ENCODE measurements at places on chromosomes 2 and 18.

DNA sequence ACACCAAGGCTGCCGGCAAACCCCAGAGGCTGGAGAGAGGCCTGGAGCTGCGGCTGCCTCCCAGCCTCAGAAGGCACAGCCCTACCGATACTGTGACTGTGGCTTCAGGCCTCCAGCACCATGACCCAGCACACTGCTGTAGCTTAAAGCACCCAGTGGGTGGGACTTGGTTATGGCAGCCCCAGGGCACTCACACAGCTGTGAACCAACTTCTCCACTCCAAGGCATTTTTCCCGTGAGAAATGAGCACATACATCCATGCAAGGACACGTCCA lies 199.5 kb downstream of the NDUFA10 start:
- no peak for DNase-seq

- no peak for DNase-seq
Measured at GRCh38 chr2:31031132-31031706, 107.0 kb downstream of the GALNT14 start.

DNA sequence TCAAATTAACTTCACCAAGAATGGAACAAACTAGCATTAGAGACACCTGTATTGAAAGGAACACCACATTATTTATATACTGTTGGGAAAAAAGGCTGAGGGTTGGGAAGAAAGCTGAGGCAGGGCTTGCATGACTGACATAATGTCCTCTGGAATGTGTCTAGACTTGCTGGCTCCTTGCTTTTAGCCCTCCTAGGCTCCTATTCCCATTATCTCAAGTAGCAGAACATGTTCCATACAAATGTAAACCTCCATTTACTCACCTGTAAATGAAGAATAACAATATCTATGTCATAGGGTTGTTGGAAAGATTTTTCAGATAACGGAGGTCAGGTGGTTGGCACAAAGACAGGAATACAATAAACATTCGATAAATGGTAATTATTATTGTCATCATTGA lies 976 bp upstream of the ACADL start:
- no peak for DNase-seq

GRCh38 chr2:46076251-46076650 lies 221.0 kb upstream of the EPAS1 start:
- no peak for DNase-seq

- DNase-seq = no peak
Measured at GRCh38 chr2:197349699-197350098, 39.1 kb upstream of the ANKRD44 start.

DNA sequence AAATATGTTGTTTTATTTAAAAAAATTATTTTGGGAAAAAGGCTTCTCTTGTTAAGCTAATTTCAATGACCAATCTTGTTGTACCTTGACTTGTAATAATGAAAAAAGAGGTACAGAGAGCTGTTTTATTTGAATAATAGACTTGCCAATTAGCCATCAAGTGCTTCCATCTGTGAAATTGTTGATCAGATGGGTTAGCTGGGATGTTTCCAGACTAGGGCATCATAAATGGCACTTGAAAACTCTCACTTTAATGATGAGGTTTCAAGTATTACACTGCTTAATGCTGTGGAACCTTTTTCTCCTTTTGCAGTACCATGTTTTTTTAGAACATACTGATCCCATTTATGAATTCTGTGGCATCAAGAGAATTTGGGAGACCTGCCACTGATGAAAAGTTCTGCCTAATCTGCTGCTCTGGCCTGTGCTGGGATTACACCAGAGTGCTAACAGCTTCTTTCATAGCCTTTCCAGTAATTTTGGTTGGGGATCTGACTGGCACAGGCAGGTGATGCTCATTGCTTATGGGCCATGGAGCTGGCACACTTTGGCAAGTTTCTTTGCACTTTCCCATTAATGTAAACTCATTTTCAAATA lies 24.2 kb downstream of the PSMD14 start:
- no peak for DNase-seq

GRCh38 chr2:30756051-30756719 lies 51.1 kb downstream of the CAPN13 start:
- DNase-seq = no peak

DNA sequence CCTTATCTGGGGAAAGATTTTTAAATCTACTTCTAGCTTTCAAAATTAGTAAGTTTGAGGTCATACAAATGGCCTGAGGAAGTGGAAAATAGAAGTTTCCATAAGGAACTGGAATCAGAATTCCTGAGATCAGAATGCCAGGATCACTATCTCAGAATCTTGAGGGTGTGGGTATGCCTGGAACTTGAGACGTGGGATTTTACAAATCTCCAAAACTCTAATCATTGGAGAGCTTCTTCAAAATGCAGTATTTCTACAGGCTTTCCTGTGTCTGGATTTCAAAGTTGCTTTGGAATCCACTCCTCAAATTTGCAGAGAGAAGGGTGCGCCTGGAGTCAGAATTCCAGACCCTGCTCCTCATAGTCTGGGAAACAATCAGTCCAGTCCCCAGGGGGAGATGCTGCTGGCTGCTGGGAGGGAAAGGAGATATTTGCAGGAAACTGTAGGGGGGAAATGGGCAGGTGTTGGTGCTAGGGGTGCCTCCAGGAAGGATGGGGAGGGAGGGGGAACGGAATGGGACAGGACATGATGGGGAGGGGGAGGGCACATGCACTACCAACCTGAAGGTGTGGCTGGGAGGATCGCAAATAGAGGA lies 31.0 kb upstream of the CATIP start:
- DNase-seq = no peak

GRCh38 chr2:129488376-129488775 lies 491.1 kb upstream of the RAB6C start:
- no peak for DNase-seq

- DNase-seq = no peak
Measured at GRCh38 chr2:83067947-83068346, 1391.1 kb downstream of the SUCLG1 start.

DNA sequence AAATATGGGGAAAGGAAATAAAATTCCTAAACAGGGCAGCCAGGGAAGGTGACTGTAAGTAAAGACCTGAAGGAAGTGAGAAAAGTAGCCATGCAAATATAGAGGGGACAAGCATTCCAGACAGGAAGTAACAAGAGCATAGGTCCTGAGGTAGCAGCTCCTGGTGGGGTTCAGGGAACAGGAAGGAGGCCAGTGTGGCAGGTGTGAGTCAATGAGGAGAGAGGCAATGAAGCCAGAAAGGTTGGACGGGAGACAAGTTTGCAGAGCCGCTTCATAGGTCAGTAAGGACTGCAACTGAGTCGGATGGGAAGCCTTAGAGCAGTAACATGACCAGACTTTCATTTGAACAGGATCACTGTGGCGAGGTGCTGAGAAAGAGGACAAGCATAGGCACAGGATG lies 150.9 kb downstream of the METTL4 start:
- no peak for DNase-seq

- DNase-seq = no peak
Measured at GRCh38 chr2:25076749-25077148, 34.9 kb downstream of the EFR3B start.

DNA sequence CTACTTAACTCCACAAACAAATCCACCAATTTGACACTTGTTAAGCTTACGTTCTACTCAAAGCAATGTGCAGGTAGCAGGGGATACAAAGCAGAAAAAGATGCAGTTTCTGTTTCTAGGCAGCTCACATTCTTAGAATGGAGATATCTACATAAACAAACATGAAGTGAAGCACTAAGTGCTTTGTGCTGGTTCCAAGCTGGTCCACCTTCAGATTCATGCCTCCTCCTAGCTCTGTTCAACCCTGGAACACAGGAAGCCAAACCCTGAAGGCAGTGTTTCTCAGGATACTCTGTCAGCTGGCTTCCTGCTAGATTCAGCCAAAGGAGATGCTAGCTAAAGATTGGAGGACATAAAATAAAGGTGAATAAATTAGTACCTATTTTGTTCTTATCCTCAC lies 55.3 kb upstream of the NOL4 start:
- no peak for DNase-seq

DNA sequence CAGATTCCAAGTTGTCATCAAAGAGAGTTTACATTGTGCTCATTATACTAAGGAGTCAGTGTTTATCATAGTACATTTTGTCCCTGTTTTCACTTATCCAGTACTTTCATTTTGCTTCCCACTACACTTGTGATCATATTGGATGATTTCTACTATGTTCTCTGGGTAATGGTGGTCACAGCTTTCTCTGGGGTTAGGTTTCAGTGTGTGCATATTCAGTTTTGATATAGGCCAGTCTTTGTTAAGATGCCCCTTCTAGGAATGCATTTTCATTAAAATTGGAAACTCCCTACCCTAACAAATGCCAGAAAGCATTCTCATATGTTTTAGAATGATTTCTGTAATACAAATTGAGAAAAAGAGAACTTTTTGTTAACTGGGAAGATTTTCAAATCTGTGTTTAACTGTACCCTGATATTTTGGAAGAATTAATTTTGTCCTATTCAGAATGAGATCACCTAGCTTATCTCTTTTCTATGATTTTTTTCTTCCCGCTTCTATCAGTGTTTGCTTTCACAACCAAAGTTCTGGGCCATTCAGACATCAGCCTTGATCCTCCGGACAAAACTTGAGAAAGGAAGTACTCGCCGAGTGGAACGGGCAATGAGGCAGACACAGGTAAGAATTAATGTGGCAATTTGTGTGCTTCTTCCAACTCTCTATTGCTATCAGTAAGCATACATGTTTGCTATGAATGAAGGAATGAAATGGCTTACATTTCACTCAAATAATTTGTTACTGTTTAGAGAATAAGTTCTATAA lies 74.6 kb downstream of the TTC27 start:
- DNase-seq = no peak

DNA sequence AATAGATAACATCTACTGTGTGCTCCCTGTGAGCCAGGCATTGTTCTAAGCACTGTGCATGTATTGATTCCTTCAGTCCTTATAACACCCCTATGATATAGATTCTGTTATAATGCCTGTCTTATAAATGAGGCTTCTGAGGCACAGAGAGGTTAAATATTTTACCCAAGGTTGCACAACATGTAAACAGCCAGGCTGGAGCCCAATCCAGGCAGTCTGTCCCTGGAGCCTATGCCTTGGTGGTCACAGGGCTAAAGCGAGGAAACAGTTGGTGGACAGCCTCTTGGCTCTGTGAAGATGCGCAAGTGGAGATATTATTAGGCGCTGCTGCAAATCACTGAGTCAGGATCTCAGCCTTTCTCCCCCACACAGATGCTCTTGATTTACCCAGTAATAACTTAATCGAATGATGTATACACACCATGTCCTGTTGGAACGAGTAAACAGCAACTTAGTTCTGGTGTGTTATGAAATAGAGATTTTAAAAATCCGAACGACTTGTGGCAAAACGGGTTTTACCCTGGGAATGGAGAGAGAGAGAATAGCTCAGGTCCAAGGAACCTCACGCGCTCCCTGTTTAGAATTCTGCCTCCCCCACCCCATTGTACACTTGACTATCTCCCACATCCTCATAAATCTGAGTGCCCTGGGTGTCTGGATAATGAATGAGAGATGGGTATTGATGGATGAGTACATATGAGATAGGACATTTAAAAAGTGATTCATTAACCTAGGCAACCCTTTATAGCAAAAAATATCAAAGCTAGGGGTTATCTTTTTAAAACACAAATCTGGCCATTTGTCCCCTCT lies 231.9 kb downstream of the BCL2 start:
- no peak for DNase-seq

GRCh38 chr2:67393237-67393636 lies 3.9 kb upstream of the ETAA1 start:
- DNase-seq = no peak

- no peak for DNase-seq
Measured at GRCh38 chr2:124186801-124187200, 161.7 kb downstream of the CNTNAP5 start.

GRCh38 chr2:171822525-171823322 lies 71.3 kb downstream of the SLC25A12 start:
- no peak for DNase-seq

DNA sequence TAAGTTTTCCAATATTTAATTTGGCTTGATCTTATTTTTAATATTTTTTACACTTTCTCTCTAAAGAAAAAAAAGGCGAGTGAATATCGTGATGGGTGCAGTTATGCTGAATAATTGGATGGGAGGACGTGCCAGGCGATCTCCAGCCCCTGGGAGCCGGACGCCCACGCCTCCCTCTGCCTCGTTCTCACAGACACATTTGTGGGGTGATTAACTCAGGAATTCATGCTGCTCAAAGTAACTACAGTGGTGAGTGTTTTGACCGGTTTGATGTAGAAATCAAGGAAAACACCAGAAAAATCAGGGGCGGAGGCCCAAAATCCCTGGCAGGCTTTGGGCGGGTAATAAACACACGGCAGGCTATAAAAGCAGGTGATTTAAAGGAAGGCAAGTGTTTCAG lies 736.8 kb upstream of the SALL3 start:
- no peak for DNase-seq

- no peak for DNase-seq
Measured at GRCh38 chr18:9211955-9212354, 75.4 kb downstream of the ANKRD12 start.

- DNase-seq = no peak
Measured at GRCh38 chr2:73922681-73923080, 4.0 kb upstream of the DGUOK start.

DNA sequence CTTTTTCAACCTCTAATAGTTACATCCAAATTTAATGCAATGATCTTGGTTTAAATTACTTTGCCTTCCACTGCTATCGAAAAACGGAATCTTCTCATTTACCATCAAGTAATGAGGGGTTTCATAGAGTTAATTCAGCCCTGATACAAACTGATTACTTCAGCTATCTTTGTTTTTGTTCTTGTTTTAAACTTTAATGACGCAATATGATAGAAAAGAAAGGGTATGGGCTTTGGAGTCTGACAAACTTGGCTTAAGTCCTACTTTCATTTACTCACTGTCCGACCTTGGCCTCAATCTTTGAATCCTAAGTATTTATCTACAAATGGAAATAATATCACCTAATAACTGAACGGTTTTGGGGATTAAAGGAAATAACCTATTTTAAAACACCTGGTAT lies 16.1 kb downstream of the ADAM17 start:
- DNase-seq = no peak

- no peak for DNase-seq
Measured at GRCh38 chr2:225020168-225020849, 22.0 kb downstream of the DOCK10 start.

GRCh38 chr2:121177896-121178295 lies 107.1 kb downstream of the TFCP2L1 start:
- no peak for DNase-seq

DNA sequence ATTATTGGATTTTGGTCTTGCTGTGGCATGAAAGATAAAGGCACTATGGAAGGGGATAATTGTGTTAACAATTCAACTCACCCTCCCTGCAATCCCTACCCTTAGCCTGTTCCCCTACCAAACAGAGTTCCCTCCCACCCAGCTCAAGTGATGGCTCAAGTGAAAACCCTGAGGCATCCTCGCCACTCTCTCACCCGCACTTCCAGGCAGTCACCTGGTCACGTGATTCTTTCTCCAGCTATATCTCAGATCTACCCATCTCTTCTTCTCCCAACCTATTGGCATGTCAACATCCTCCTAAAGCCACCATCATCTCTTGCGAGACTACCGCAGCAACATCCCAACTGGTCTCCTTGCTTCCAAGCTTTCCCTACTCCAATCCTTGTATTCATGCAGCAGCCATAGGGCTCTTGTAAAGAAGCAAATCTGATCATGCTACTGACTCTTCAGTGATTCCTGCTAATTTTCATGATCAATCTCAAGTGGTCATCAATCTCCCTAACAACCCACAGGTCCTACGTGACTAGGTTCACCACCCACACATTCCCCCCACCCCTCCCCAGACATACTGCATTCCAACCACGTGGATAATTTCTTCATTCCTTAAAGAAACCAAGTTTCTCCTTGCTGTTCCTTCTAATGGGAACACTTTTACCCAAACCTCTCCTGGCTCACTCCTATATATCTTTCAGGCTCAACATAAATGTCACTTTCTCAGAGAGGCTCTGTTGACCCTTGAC lies 66.7 kb downstream of the MBD2 start:
- no peak for DNase-seq

Data from activated CD4-positive, alpha-beta T cell treated with anti-CD3 and anti-CD28 coated beads for 36 hours (primary cell).